ENCODE measurements at places on chromosomes 16 and 17.

DNA sequence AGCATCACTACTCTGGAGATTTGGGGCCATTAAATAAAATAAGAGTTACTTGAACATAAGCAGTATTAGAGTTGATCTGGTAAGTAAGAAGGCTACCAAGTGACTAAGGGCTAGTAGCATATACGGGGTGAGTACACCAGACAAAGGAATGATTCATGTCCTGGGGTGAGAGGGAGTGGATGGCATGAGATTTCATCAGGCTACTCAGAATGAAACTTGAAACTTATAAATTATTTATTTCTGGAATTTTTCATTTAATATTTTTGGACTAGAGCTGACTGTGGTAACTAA lies 2.3 kb downstream of the SLFN5 start:
- DNase-seq = no peak

DNA sequence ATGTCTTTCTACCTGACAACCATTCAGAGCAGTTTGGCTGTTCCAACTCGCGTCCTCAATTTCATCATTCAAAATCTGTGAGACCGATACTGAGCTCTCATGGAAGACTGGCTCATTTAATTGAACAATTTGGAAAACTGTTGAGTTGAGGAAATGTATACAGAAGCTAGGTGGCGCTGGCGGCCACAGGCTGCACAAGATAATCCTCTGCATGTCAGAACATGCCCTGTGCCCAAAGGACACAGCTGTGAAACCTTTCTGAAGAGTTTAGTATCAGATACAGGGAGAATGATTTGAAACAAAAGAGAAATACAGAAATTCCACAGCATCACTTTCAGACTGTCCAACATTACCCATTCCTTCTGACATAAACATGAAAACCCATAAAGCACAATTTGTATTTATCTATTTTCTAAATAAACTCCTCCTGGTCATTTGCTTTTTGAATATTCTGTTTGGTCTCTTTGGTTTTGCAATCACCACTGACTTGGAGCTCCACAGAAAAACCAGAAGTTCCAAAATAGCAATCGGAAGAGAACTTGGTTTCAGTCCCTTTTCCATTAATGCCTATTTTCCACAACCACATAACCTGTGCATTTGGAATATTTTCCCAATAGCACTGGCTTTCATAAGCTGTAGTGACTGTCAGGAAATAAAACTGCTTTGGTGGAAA lies 192.8 kb downstream of the MAP2K6 start:
- peak; percentile 77 for DNase-seq

GRCh38 chr17:57050306-57050705 lies 34.7 kb upstream of the AKAP1 start:
- DNase-seq = no peak

DNA sequence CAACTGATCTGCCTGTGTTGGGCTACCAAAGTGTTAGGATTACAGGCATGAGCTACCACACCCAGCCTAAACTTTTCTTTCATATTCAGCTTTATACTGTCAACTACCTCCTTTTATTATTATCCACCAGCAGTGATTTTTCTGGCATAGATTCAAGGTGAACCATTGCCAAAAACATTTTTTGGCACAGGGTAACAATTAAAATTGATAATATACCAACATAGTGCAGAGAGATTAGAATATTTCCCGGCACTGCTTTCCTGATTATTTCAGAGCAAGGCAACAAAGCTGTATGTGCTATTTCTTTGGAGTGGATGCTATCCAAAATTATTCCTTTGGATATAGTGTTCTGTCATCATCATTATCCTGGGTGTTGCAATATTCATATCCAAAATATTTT lies 781.6 kb upstream of the SOX9 start:
- DNase-seq = no peak

GRCh38 chr16:88077328-88078108 lies 126.3 kb downstream of the BANP start:
- no peak for DNase-seq

DNA sequence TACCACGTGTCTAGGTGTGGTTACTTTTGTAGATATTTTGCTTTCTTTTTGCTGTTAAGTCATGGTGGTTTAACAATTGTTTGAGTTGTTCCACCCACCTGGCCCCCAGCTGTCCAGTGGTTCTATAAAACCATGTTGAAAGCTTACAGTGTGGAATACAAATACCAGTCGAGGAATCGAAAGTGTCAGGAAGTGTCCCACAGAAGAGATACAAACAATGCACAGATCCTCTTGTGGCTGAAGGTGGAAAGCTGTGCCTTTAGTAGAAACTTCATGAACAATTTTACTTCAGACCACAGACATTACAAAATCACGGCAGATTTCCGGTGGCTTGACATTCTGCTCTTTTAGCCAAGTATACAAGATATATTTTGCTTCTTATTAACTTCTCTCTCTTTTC lies 782.4 kb upstream of the SOX9 start:
- DNase-seq = no peak

- DNase-seq = no peak
Measured at GRCh38 chr17:43676471-43676870, 14.7 kb upstream of the MEOX1 start.

GRCh38 chr17:35747540-35748017 lies 5.5 kb downstream of the GAS2L2 start:
- peak; percentile 70 for DNase-seq

GRCh38 chr17:18362698-18363100 lies 651 bp downstream of the SHMT1 start:
- DNase-seq = peak; percentile 9

DNA sequence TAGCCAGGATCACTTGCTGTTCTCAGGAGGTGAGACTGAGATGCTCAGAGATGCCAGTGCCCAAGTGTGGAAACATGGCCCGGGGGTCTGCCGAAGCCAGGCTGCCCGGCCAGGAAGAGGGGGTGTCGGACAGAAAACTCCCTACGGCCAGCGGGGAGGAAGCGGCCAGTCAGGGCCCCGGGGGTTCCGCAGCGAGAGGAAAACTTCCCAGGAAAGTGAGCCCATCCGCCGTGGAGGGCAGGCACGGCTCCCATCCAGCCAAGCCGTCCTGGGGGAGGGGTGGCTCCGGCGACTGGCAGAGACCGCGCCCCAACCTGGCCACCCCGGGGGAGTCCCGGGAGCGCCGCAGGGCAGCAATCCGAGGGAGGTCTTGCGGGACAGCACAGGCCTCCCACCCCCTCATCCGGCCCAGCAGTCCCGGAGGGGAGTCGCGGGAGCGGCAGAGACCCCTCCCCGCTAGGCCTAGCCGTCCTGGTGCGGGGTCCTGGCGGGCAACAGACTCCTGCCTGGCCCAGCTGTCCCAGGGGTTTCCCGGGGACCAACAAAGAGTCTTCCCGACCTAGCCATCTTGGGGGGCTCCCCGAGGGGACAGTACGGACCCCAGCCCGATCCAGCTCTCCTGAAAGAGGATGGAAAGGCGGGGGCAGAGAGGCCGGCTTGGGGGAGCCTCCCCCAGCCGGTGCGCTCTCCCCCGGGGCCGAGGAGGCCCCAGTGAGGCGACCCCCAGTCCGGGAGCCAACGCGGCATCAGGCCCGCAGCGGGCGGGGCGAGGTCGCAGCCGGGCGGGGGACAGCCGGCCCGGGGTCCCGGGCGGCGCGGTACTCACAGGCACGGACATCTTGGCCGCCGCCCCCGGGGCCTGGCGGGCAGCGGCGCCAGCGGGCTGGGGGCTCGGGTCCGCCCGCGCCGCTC lies 13.8 kb upstream of the BCAR1 start:
- no peak for DNase-seq

GRCh38 chr16:34078691-34079090 lies 619.3 kb downstream of the TP53TG3F start:
- DNase-seq = no peak

- DNase-seq = no peak
Measured at GRCh38 chr17:81402530-81402941, 7.3 kb downstream of the BAHCC1 start.

GRCh38 chr17:58568044-58568799 lies 53.8 kb upstream of the MTMR4 start:
- no peak for DNase-seq

DNA sequence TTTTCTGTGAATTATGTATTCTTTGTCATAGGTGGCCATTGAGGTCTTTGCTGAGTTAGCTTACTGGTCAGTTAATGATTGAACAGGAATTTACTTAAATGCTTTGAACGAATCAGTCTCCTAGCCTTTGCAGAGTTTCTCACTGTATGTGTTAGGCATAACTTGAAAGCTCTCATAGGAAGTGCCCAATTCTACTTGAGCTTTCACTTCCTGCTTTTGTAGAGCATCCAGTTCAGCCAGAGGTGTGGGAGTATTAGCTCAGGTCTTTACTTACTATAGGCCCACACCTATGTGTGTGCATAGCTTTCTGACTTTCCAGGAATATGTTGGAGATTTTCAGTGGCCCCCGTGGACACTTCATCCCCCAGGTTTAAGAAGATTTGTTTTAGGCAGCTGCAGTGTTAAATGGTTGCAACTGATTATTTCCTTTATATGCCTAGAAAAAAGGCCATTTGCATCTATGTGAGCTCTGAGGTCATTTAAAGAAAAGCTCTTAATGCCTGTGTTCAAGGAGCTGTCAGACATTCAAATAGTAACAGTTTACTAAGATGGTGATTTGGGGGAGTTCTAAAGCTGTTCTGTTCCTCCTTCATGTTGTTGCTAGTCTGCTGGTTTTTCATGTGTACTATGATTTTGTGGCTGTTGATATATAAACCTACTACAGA lies 62.3 kb downstream of the PHKB start:
- no peak for DNase-seq

DNA sequence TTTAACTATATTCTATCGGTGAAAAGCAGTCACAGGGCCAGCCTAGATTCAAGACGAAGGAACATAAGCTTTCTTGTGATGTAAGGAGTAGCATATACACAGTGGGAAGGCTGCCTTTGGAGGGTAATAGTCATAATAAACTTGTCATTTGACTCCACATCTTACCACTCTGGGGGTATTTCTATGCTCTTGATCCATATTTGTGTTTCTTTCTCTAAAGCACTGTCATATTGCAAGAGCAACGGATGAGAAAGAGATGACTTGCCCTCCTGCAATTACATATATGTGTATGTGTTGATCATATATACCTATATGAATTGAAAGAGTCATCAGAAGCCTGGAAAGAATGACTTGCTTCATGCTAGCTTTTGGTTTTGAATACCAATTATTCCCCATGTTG lies 225.4 kb upstream of the HS3ST3A1 start:
- no peak for DNase-seq

DNA sequence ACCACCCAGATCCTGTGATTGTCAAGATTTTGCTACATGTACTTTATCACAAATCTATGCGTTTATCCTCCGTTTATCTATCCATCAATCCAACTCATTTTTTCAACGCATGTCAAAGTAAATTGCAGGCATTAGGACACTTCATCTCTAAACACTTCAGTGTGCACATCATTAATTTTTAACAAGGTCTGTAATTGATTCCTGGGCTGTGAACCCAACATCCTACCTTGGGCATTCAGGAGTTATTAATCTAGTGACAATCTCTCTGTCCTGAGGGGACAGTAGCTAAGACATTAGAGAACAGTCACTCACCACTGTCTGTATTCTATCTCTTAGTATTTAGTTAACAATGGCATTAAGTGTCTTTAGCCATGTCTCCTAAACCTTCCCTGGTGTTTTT lies 264.7 kb downstream of the SOX9 start:
- no peak for DNase-seq

DNA sequence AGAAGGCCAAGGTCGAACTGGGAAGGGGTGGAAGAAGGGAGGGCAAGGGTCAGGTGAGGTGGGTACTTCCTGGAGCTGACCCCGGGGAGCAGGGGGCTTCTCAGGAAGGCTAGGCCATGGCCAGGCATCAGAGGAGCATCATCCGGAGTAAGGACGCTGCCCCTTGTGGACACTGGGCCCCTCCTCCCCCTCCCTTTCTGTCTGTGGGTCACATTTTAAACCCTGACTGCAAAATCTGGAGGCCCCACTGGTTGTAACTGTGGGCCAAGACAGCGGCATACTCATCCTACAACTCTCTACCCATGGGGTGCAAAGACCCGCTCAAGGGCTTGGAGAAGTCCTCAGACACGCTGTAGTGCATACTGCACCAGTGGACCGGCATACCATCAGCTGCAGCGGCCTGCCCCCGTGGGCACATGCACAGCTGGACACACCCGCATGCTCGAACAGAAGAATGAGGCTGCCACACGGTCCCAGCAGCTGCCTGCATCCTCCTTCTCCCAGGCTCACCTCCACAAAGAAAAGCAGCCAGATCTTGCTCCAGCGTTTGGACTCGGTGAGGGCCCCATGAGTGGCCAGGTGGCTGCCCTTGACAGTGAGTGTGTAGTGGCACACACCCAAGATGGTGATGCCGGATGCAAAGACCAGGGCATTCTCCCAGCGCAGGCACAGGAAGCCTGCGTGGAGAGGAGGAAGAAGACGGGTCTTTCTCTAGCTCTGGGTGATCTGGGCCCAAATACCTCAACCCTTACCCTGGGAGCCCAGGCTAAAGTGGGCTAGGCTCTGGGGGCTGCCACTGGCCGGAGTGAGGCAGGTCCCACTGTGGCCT lies 1.2 kb downstream of the FADS6 start:
- DNase-seq = no peak

- no peak for DNase-seq
Measured at GRCh38 chr16:65717846-65718245, 596.0 kb upstream of the CDH11 start.

DNA sequence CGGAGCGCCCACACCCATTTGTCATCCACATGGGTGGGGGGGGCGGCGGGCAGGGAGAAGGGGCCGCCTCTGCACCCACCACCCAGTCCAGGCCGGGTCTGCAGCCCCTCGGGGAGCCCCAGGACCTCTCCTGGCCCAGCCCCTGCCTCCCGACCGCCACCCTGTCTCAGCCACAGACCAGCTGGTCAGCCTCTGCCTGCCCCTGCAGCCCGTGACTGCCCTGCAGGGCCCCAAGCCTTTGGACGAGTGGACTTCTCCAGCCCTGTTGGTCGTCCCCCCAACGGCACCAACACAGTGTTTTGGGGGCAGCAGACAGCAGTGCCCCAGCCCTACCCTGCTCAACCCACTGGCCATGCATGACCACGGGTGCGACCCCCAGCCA lies 1.2 kb downstream of the PRR35 start:
- DNase-seq = no peak

DNA sequence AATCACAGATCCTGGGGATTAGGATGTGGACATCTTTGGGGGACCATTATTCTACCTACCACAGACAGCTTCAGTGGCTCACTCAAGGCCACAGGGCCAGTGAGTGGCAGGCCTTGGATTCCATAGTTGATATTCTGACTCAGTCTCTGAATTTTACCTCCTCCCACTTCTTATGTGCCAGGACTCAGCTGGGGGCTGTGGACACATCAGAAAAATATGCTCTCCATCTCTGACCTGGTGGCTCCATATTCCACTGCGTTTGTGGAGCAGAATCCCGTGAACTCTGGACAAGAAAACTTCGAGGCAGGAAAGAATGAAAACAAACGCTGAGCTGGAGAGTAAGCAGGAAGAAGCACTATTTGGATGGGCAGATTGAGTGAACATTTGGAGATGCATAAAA lies 301.8 kb upstream of the MAF start:
- no peak for DNase-seq

- DNase-seq = no peak
Measured at GRCh38 chr17:83161298-83162034, 82.1 kb downstream of the METRNL start.

DNA sequence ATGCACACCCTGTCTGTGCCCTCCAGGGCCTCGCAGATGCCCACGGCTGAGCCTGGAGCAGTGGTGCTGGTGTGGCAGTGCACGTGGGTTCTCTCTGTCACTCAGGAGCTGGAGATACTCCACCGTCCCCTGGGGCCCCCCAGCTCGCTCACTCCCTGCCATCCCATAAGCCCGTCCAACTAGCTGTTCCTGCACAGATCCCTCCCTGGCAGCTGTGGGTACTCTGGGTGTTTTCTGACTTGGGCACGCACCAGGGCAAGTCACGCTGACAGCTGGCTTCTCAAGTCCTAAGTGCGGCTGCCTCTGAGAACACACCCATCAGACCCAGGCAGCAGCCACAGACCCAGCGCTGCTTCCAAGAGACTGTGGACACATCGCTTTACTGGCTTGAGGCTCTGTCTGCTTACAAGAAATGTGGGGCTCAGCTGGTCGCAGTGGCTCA lies 25.4 kb upstream of the ITGB4 start:
- DNase-seq = no peak
